ENCODE measurements at places on chromosomes 7 and 10.

DNA sequence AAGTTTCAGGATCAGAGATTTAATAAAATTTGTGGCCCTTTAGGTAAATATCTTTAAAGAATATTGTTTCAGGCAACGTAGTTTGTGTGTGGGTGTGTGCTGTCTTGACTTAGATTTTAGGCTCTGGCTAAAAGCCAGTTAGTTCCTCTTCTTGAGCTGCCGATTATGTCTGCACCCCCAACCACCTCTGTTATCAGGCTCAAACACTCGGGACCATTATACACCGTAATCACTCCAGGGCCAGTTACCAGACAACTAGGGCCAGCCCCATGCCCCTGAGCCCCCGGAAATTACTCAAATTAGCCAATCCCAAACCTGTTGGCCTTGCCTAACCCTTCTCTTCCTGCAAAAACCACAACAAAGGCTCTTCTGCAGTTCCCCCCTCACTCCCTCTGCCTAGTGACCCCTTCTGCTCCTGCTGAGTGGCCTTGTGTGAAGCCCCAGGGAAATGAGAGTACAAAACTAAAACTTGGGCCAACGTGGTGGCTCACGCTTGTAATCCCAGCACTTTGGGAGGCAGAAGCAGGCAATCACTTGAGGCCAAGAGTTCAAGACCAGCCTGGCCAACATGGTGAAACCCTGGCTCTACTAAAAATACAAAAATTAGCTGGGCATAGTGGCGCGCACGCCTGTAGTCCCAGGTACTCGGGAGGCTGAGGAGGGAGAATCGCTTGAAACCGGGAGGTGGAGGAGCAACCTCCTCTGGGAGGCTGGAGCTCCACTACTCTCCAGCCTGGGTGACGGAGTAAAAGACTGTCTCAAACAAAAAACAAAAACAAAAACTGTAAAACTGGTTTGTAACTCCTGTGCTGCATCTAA is 9.2 kb upstream of the HNRNPF start:
- no peak for DNase-seq

- no peak for DNase-seq
These were observed 105.9 kb upstream of the NPTX2 start for GRCh38 chr7:98511175-98511574.

DNA sequence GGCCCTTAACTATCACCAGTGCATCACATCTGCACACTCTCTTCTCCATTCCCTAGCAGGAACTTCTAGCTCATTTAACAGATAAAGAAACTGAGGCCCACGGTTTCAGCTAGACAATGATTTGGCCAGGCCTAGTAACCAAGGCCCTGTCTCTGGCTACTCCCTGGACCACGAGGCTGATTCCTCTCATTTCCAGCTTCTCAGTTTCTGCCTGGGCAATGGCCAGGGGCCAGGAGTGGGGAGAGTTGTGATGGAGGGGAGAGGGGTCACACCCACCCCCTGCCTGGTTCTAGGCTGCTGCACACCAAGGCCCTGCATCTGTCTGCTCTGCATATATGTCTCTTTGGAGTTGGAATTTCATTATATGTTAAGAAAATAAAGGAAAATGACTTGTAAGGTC is 13.5 kb downstream of the AQP1 start:
- DNase-seq: no peak

GRCh38 chr10:76444034-76444800 is 1012.8 kb downstream of the LRMDA start:
- DNase-seq: peak; percentile 50

- no peak for DNase-seq
These were observed 73.1 kb downstream of the SLC13A1 start for GRCh38 chr7:123126691-123127090.

- no peak for DNase-seq
These were observed 80.3 kb upstream of the SCIN start for GRCh38 chr7:12490107-12490688.

GRCh38 chr10:128472196-128472595 is 346.0 kb upstream of the MKI67 start:
- DNase-seq: no peak

- DNase-seq: no peak
These were observed 2.2 kb downstream of the IFT22 start for GRCh38 chr7:101319401-101319800.

DNA sequence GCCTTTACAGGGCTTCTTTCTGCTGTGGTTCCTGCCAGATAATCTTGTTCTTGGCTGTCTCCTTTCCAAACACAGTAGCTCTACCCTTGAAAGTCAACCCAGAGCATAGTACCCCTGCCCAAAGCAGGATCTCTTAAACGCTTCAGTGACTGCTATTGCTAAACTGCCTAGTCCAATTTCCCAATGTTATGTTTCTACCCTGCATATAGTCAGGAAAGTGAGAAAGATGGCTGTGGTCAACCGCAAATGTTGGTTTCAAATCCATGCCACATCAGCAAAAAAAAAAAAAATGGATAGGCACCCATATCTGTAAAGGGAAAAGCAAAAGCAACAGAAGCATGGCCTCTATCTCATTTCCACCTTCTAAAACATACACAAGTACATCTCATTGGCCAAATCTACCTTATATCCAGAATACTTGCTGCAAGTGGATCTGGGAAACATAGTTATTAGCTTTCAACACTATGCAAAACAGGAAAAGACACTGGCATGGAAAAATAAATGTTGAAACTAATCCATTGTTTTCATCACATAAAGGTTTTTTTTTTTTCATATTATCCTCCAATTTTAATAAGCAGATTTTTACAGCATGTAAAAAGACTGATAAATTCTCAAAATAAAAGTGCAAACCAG is 59.8 kb downstream of the DNAJC1 start:
- DNase-seq: no peak

DNA sequence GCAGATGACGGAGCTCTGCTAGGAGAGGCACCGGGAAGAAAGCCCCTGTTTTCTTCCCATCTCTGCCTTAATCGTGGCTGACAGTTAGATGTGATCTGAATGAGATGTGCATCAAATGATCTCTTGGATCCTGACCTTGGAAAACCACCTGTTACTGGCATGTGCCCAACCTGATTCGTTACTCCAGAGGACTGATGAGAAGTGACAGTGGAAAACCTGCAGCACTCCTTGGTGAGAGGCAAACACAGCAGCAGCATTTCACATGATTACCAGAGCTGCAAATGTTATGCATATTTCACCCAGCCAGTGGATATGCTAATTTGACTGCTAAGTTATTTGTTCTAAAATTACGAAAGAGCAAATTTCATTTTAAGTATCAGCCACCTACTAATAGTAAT is 95.3 kb downstream of the PTPRN2 start:
- DNase-seq: no peak

DNA sequence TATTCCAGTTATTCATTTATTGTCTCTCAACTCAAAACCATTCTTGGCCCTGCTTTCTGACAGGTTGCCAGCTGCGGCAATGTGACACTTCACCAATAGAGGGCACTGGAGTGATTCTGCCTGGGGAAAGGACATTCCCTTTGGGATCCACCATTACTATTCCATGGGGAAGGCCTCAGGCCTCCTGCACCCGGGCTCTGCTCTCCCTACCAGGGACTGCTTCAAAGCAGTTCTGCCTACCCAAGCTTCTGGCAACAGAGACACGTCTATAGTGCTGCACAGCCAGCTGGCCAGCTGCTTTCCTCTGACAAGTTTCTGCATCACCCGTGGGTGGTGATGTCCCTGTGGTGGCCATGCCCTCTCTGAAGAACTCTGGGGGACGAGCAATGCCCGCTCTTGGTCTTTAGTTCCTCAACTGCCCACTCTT is 163.8 kb downstream of the ELMO1 start:
- DNase-seq: peak; percentile 34

GRCh38 chr10:82288461-82288881 is 413.5 kb downstream of the NRG3 start:
- no peak for DNase-seq

DNA sequence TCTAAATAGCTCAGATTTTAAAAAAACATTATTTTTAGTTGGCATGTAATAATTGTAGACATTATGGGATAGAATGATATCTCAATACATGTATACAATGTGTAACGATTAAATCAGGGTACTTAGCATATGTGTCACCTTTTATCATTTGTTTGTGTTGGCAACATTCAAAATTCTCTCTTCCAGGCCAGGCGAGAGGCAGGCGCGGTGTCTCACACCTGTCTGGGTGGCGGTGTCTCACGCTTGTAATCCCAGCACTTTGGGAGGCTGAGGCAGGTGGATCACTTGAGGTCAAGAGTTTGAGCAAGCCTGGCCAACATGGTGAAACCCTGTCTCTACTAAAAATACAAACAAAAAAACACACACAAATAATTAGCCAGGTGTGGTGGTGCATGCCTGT is 151.7 kb downstream of the RTKN2 start:
- DNase-seq: no peak

GRCh38 chr10:85542152-85542551 is 824.4 kb downstream of the GRID1 start:
- DNase-seq: no peak

DNA sequence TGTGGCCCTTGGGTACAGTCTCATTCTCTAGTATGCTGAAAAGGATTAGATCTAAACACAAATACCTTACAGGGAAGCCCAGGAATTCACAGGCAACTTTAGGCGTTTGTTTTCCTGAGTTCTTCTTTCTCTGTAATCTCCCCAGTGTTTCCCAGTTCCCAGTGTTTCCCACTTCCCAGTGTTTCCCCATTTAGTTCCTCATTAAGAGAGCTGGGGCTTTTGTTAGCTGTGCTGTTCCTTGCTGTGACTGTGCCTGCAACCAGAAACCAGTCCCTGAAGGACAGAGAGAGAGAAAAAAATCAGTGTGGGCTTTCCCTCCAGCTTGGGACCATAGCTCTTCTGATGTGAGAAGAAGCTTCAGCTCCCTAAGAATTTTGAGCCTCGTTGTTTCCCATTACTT is 802.9 kb upstream of the COBL start:
- DNase-seq: no peak

DNA sequence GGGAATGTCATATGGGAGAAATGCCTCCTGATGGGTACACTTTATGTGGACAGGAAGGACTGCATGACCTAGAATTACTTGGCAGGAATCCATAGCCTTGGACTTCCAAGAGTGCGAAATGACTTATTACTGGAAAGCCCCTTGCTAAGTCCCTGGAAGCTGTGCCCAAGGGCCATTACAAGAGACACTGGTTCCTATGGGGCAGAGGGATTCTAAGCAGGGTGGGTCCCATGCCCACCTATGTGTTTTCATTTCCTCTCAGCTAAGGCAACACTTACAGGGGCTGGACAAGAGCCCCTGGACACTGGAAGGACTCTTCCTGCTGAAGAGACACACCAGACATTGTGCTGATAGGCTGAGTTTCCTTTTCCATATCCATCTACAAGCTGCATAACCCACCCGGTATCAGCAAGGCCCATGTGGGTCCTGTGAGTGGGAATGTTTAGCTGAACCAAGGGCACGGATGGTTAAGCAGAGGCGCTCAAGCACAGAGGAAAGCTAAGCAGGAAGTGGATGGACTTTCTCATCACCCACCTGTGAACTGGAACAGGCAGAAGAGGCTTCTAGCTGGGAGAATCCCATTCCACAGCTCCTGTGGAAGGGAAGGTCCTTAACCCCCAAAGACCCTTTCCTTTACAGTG is 56.2 kb downstream of the XPNPEP1 start:
- no peak for DNase-seq

- DNase-seq: peak; percentile 10
These were observed 141.2 kb downstream of the LHPP start for GRCh38 chr10:124602646-124603365.

- no peak for DNase-seq
These were observed 2.6 kb upstream of the GAD2 start for GRCh38 chr10:26214004-26214403.

GRCh38 chr10:22570733-22571430 is 143.5 kb downstream of the PIP4K2A start:
- no peak for DNase-seq

- DNase-seq: no peak
These were observed 31.0 kb downstream of the BET1 start for GRCh38 chr7:93973134-93973533.

DNA sequence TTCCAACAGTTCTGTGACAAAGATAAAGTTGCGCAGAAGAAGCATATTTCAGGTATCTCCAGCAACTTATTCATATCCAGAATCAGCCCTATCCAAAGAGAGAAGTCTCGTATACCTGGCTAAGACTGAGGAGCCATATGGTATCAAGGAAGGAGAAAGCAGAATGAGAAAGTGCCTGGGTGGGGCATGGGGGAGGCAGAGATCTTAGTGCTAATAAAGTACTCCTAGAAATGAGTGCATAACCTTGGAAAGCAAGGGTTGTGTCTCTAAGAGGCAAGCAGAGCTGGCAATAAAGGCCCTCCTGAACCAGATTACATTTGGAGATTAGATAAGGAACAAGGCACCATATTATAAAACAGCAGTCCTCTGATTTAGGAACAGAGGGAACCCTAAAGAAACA is 12.7 kb downstream of the TASOR2 start:
- DNase-seq: no peak

DNA sequence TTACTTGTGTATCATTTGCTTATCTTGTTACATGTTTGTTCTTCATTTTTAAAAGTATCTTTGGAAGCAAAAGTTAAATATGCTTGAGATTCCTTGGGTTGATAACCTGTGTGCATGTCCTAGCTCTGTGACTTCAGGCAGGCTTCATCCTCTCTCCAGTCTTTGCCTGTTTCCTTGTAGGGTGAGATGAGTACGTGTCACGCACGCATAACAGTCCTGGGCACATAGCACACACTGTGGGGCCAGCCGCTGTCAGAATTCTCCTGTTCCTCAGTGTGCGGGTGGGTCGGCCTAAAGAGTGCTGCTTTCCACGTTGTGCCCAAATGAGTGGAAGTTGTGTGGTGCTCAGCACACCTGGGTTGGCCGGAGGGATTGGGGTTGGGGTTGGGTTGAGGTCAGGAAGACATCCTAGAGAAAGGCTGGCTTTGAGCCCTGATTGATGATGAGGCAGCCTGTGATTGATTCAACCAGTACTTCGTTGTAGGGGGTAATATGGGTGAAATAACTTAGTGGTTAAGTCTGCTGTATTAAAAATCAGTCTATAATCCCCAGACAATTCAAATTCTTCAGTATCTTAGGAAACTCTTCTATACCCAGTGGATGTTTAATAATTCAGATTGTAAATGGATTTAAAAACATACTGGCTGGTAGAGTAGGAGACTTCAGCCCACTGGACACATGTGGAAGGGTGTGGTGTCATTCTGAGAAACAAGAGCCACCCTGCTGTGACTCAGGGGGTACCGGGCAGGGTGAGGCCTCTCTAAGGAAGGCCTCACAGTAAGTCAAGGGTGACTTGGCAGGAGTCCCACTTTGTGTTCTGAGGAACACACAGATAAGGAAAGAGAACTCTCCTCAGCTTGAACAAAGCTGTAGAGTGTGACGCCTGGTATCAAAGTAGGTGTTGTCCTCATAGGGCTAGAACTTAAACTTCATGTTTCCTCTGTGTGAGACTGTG is 54.8 kb downstream of the DAGLB start:
- DNase-seq: peak; percentile 91

- DNase-seq: no peak
These were observed 5.8 kb downstream of the TCF7L2 start for GRCh38 chr10:112955582-112956421.

GRCh38 chr7:120609136-120609753 is 248.7 kb downstream of the TSPAN12 start:
- no peak for DNase-seq

All from left cardiac atrium (tissue), 4 donors.